ENCODE measurements at places on chromosomes 12 and 14. TPM values are rescaled to one million over a fixed set of nuclear protein-coding genes. Genes with fewer than 3 reads are reported as not detected.

The CHMP4A gene
- total RNA-seq, result 50.4 TPM

The LRRK2 gene
- 0.39 TPM for total RNA-seq

The HOTAIR gene
- total RNA-seq, result 4.4 TPM

The LMNTD1 gene
- total RNA-seq, result not detected

The IPO4 gene
- total RNA-seq, result 82.5 TPM

The PMEL gene
- 1.8 TPM for total RNA-seq

The LRFN5 gene
- not detected for total RNA-seq

The A2ML1 gene
- total RNA-seq, result 2.7 TPM

The BIN2 gene
- total RNA-seq, result not detected

The ESRRB gene
- not detected for total RNA-seq

The SIX4 gene
- total RNA-seq, result 9.5 TPM

The DCP1B gene
- total RNA-seq, result 12.7 TPM

The TSPAN9 gene
- total RNA-seq, result 12.5 TPM

The ENDOU gene
- total RNA-seq, result not detected

The ANO2 gene
- not detected for total RNA-seq

The KLRG1 gene
- 1.4 TPM for total RNA-seq

The POMT2 gene
- total RNA-seq, result 10.4 TPM

The SLC10A1 gene
- total RNA-seq, result not detected

The CCDC196 gene
- not detected for total RNA-seq

The PRB2 gene
- not detected for total RNA-seq

The LGR5 gene
- not detected for total RNA-seq

The PPM1A gene
- 11.2 TPM for total RNA-seq

The POTEG gene
- total RNA-seq, result not detected

The FGD4 gene
- total RNA-seq, result 14.4 TPM

The SERPINA12 gene
- total RNA-seq, result not detected

The EFS gene
- 10.1 TPM for total RNA-seq

The IL26 gene
- total RNA-seq, result not detected

The TAS2R43 gene
- not detected for total RNA-seq

The PLEKHG7 gene
- not detected for total RNA-seq

The LHX5 gene
- 1.2 TPM for total RNA-seq

The STAB2 gene
- total RNA-seq, result not detected

The RDH16 gene
- total RNA-seq, result not detected

The TEP1 gene
- total RNA-seq, result 16.0 TPM

The PUS7L gene
- total RNA-seq, result 13.0 TPM

The RFX4 gene
- total RNA-seq, result not detected

The LIN7A gene
- total RNA-seq, result not detected

The ATG14 gene
- total RNA-seq, result 3.7 TPM

The P3H3 gene
- total RNA-seq, result 10.6 TPM

The SOAT2 gene
- total RNA-seq, result not detected

The CARMIL3 gene
- not detected for total RNA-seq

The GAS2L3 gene
- total RNA-seq, result 9.0 TPM

The SLC6A13 gene
- not detected for total RNA-seq

The MAP1LC3B2 gene
- 0.70 TPM for total RNA-seq

The CD27 gene
- not detected for total RNA-seq
